ENCODE measurements at places on chromosomes 11 and 22.

- no peak for DNase-seq
These were observed 5.8 kb upstream of the OR5B2 start for GRCh38 chr11:58433638-58434203.

DNA sequence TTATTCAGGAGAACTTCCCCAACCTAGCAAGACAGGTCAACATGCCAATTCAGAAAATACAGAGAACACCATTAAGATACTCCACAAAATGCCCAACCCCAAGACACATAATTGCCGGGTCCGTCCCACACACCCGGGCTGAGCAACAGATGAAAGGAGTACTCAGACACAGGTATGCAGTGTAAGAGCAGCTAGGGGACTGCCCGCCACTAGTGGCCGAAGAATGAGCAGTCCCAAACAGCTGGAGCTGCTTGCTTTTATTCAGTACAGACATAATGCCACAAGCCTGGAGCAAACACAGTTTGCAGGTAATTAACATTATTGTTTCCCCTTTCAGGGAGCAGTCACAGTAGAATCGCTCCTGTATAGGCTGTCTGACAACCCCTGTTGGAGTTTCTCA, 364.6 kb downstream of the LUZP2 start:
- no peak for DNase-seq

- no peak for DNase-seq
These were observed 1.2 kb upstream of the FGF3 start for GRCh38 chr11:69820441-69820840.

- DNase-seq, result no peak
These were observed at the start of gene SCARF2 for GRCh38 chr22:20437613-20438426. TSS of gene SCARF2 (minus strand) at chr22:20437825. CDS start at chr22:20437754, 71 bp downstream.

GRCh38 chr11:117419482-117420142, 92.0 kb downstream of the CEP164 start:
- no peak for DNase-seq

GRCh38 chr11:114076921-114077331, 17.4 kb downstream of the ZBTB16 start:
- no peak for DNase-seq

- DNase-seq, result peak; percentile 99
These were observed 24.6 kb upstream of the ACER3 start for GRCh38 chr11:76835928-76836612.

GRCh38 chr22:30864441-30865420, 103.8 kb downstream of the MORC2 start:
- DNase-seq, result no peak

DNA sequence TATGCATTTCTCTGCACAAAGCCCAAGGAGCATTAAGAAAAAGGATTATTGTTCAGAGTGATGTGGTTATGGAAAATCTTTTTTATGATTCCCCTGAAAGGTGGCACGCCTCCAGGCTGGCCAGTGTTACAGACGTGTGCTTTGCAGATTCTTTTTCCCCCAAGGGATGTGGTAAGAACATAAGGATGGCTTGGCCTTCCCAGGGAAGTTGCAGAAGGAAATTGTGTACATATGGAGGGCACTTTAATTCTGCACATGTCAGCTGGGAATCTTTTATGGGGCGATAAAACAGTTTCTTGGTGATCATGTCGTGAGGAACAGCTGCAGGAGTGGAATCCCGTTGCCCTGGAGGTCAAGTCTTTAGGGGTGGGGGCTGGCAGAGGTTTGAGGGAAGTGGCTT, 9.7 kb downstream of the SMARCB1 start:
- DNase-seq, result no peak

GRCh38 chr11:18243783-18244362, 4.6 kb downstream of the SAA2 start:
- peak; percentile 2 for DNase-seq

DNA sequence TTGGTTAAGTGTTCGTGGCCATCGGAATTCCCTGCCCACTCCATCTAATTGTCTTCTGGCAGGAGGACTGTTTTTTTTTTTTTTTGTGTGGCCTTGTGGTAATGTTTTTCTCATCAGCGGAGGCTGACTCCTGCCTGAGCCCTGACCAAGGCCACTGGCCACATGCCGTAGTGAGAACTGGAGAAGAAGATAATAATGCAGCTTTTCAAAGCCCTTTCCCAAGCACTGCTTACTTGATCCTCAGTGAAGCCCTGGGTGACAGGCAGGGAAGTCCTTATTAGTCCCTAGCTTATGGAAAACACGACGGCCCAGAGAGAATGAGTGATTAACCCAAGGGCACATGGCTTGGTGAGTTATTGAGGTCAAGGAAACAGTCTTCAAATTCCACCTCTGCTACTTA, 71.2 kb downstream of the ADM start:
- DNase-seq, result no peak

- DNase-seq, result no peak
These were observed 99.3 kb downstream of the FDX1 start for GRCh38 chr11:110529043-110529442.

- DNase-seq, result no peak
These were observed 4.9 kb upstream of the P2RY6 start for GRCh38 chr11:73267122-73267846.

DNA sequence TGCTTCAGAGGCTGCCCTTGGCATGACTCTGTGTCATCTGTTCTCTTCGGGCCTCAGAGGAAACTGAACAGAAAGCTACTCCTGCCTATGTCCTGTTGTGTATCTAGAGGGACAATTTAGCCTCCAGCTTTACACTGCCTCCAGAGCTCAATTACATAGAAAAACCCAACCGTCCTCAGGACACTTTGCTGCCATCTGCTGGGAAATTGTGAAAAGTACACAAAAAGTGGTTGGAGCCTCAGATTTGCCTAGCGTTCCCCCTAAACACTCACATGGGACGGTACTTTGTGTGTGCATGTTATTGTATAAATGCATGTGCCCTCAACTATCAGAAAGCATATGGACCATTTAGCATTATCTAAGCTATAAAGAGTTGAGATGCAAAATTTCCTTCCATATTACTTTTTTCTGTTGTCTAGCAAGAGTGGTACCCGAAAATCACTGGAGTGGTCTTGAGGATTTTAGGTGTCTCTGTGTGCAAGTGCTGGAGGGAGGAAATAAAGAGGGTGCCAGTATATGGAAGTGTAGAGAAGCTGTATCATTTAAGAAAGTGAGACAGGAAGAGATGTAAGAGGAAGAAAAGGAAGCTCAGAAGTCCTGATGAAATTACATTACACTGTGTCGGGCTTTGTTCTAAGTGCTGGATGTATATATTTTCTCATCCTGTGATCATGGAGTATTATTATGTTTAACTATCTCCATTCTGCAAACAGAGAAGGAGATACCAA, 8.7 kb upstream of the MS4A4E start:
- no peak for DNase-seq

GRCh38 chr11:17752144-17752543, 17.6 kb downstream of the KCNC1 start:
- DNase-seq, result no peak

GRCh38 chr11:693415-693831, 1.6 kb downstream of the DEAF1 start:
- DNase-seq, result no peak

DNA sequence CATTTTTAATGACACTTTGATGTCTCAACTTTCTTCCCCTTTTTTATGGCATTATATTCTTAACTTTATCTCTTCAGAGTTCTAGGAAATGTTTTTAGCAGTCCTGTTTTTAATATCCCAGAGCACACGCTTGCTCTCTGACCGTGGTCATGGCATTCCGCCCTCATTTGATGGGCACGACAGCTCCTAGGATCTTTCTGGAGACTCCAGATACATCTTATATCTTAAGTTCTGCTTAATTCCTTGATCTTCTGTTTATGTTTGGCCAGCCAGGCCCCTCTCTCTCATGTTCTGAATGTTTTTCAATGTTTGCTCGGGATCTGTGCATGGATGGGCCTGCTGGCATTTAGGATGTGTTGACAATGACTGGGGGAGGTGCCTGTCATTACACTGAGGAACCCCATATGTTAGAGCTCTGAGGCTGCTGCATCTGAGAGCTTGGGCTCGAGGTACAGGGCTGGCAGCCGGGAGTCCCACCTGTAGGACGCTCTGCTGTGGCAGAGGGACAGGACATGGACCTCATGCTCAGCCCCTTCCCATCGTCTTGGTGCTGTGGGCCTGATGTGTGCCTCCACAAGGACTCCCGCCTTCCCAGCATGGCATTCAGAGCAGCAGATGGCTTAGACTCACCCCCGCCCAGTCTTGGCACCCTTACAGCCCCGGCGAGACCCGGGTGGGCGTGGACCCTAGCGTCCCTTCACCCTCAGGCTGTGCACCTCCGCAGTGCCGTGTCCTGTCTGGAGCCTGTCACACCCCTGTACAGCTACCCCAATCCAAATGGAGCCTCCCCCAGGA, 75.0 kb downstream of the CDKN1C start:
- no peak for DNase-seq

- DNase-seq, result no peak
These were observed 39.5 kb downstream of the REXO2 start for GRCh38 chr11:114478768-114479167.

DNA sequence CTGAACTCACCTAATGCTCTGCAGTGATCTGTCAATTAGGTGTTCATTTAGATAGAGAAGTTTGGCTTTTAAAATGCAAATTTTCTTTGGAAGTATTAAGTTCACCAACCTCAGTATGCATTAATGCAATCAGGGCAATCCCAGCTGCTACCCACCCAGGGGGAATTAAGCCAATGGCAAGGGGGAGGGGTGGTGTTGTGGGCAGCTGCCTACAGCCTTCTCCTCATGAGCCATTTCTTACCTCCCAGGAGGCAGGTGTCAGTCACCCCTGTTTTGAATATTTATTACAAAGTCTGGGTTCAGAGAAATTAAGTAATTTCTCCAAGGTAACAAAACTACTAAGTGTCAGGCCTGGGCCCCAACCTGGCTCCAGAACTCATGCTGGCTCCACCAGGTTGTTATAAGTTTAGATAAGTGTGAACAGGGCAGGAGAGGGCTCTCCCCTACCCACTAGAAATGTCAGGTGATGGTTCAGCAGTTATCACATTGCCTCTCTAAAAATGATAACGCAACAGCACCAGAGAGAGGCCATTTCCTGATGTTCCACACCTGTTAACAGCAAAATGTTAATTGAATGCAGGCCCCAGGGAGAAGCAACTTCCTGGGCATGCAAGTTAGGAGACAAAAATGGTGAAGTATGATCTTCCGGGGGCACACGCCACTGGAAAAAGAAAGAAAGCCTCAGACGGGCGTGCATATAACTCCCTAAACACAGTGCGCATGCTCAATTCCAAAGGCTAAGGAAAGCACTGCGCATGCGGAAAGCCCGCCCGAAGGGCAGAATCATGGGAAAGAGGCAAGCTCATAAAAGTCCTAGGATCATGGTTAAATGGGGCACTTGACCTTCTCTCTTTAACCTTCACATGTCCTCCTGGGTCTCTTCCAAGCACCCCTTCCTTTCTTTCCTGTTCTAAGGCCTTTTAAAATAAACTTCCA, 35.4 kb upstream of the GNAZ start:
- DNase-seq, result no peak

GRCh38 chr11:17553249-17553546, 6.1 kb downstream of the OTOG start:
- DNase-seq, result no peak

DNA sequence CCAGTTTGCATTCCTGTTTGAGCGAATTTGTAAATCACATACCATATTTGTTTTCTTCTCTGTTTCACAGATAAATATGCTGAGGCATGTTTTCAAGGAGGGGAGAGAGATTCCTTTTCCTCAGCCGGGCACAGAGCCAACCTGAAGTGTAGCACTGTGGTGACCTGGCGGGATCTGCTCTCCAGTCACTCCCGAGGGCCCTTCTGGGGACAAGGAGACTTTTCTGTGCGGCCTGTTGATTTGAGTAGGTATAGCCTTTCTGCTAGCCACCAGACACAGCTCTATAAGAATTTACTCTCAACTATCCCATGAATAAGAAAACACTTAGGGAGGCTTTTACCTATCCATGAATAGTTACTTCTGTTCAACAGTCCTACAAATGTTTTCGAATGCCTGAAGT, 63.5 kb upstream of the FDX1 start:
- no peak for DNase-seq

All from NCI-H446 treated with DMSO at 0.1 percent for 48 hours (cell line).